ENCODE measurements at places on chromosomes 1 and 21. TPM values are rescaled to one million over a fixed set of nuclear protein-coding genes. Genes with fewer than 3 reads are reported as not detected.

SYDE2 gene
- 2.7 TPM for total RNA-seq

DNA sequence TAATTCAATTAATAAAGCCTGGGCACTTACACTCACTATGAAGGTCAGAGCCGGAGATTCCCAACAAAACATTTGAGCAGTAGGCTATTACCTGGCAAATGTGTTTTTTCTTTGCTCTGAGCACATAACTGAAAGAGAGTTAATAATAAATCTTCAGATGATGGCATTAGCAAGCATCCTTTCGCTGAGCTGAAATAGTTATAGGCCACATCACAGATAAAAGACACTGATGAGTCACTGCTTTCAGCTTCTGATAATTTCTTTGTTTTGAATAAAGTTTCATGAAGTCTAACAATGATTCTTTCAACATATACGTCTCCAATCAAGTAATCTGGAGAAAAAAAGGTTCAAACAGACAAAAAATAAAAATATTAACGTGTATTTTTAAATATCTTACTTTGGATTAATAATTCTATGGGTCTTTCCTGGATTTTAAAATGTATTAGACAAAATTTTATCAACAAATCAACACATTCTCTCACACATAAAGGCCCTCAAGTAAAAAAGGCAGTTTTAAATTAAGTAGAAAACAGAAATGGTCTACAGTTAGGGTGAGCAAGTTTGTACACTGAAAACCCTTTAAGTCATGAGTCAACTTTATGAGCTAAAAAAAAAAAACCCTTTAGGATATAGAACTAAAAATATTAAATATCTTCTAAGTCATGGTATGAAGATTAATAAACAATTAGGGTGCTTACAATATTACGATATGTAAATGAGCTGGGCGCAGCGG, 33.1 kb downstream of the LTN1 start:
- DNase-seq, result no peak
- peaks cover 52% of the 10 kb centered on the region for H3K36me3 ChIP-seq
- H3K27ac ChIP-seq, result no peak overlapping the region
- H3K27me3 ChIP-seq, result no peaks in the 10 kb centered on the region
- peaks cover 11% of the 10 kb centered on the region for H3K4me1 ChIP-seq

GRCh38 chr1:202154766-202155477, 5.5 kb downstream of the PTPN7 start:
- H3K27ac ChIP-seq, result peak overlapping the region; percentile 75
- DNase-seq, result peak; percentile 65
- H3K4me3 ChIP-seq, result no peak overlapping the region

VTCN1 gene
- not detected for total RNA-seq

DNA sequence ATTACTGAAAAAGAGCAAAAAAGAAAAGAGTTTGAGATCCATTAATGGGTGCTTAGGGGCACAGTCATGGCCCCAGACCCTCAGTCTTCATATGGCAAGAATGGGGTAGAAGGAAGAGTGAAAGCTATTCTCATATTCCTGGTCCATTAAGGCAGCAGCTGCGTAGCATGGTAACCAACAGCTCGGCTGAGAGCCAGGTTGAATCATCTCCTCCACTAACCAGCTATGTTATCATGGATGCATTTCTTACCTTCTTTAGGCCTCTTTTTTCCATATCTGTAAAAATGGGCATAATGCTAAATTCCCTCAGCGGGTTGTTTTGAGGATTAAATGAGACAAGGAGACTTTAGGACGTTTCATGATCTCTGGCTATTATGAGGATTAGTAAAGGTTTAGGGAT, 15.0 kb upstream of the SARS1 start:
- H3K4me3 ChIP-seq, result no peak overlapping the region
- DNase-seq, result no peak
- H3K27me3 ChIP-seq, result no peaks in the 10 kb centered on the region
- H3K27ac ChIP-seq, result no peak overlapping the region

DNA sequence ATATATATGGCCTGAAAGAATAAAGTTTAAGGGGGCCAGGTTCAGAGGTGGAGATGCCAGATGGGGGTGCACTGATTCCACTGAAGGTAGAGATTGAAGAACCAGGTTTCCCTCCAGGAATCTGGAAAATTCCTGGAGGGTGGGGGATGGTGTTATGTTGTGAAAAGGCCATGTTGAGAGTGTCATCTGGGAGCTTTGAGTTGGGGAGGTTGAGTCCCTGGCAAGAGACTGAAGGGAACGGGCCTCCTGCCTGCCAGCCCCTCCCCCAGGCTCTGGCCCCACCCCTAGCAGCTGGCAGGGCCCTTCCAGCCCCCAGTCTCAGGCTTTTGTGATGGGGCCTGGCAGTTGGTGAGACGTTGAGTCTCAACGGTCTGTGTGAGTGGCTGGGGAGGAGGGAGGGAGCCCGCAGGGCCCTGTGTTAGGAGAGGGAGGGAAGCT, 4.1 kb downstream of the PTPRU start:
- peaks cover 14% of the 10 kb centered on the region for H3K4me1 ChIP-seq
- H3K27me3 ChIP-seq, result peaks cover 45% of the 10 kb centered on the region
- peaks cover 4% of the 10 kb centered on the region for H3K36me3 ChIP-seq
- H3K4me3 ChIP-seq, result no peak overlapping the region

DNA sequence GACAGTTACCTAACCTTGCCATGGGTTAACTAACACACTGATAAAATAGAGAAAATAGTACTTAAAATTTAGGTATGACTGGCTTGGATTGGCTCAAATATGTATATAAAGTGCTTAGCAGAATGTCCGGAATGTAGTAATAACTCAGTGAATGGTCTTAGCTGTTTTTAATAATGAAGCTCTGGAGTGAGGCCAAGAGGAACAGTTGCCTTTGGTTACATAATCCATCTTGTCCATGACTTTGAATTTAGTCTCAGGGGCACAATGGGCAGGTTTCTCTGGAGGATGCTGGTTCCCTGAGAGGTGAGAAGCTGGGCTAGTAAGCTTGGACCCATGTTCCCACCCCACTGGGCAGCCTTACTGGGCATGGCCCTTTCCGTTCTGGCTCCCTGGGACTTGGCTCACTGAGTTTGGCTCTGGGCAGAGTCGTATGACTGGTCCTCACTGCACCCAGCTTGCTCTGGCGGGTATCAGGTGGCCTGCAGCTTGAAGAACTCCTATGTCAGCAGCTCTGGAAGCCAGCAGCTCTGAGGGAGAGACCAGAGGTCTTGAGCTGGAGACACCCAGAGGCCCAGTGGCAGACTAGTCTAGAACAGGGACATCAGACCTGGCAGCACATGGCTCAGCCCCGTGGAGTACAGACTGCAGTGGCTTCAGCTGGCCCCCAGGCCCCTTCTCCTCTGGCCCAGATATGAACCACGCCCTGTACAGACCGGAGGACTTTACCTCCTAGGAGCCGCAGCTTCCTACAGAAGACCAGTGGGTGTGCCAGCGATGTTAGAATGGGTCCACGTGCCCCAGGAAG, 40.4 kb downstream of the TENT5C start:
- peaks cover 9% of the 10 kb centered on the region for H3K4me1 ChIP-seq
- H3K36me3 ChIP-seq, result no peaks in the 10 kb centered on the region
- H3K27me3 ChIP-seq, result peaks cover 6% of the 10 kb centered on the region
- no peak overlapping the region for H3K27ac ChIP-seq

HUNK gene
- 0.10 TPM for total RNA-seq

GRCh38 chr21:42242611-42243010, 23.7 kb downstream of the ABCG1 start:
- H3K27ac ChIP-seq, result no peak overlapping the region
- peaks cover 22% of the 10 kb centered on the region for H3K4me1 ChIP-seq
- no peaks in the 10 kb centered on the region for H3K36me3 ChIP-seq

- H3K4me1 ChIP-seq, result peaks cover 7% of the 10 kb centered on the region
- H3K27me3 ChIP-seq, result peaks cover 20% of the 10 kb centered on the region
- no peak overlapping the region for H3K4me3 ChIP-seq
- no peak for DNase-seq
Observed at GRCh38 chr1:202857136-202857610, 31.8 kb downstream of the RABIF start.

DNA sequence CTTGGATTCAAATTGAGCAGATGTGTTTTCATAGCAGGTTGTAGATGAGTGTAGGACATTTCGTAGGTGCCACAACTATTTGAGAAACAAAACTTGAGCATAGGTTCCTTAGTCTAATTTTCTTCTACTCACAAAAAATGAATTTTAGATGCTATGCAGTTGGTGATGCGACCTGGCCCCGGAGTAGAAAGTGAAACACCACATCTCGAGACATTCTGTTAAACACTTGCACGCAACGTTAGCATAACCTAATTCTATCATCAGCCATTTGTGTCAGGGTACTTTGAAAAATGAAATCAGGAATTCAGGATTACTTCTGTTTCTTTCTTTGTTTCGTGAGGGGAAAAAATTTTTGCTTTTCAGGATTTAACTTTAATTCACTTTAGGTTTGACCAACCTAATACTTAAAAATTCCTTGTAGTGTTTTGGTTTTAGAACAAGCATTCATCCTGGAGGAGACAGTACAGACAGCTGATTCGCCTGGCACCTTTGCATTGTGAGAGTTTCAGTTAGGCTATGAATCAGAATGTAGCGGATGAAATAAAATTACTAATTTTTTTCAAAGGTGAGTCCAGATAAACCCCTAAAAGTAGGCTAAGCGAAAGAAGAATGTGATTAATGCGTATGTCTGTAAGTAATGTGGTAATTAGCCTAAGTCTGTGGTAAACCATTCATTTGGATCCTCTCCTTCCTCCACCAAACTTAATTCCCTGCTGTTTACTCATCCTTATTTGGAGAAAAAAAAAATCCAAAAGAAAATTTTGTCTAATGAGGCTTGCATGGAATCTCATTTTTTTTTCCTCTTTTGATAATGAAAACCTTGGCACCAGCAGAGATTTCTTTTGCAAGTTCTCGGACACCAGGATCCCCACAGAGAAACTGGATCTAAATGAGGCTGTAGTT, 44.9 kb downstream of the MAP3K21 start:
- H3K4me1 ChIP-seq, result peaks cover 8% of the 10 kb centered on the region
- H3K27ac ChIP-seq, result no peak overlapping the region
- H3K36me3 ChIP-seq, result no peaks in the 10 kb centered on the region
- DNase-seq, result no peak

CEP350 gene
- 31.7 TPM for total RNA-seq

FAM131C gene
- not detected for total RNA-seq

GCSAML gene
- total RNA-seq, result not detected

ETV3L gene
- total RNA-seq, result not detected

- H3K4me3 ChIP-seq, result no peak overlapping the region
- no peak overlapping the region for H3K27ac ChIP-seq
- DNase-seq, result peak; percentile 4
Observed at GRCh38 chr1:53620061-53620855, 118.7 kb downstream of the GLIS1 start.

All from activated CD4-positive, alpha-beta memory T cell treated with anti-CD3 and anti-CD28 coated beads for 36 hours (primary cell).